ENCODE measurements at places on chromosomes 13 and 19.

GRCh38 chr19:4414144-4414799, 11.8 kb downstream of the CHAF1A start:
- DNase-seq, result no peak

DNA sequence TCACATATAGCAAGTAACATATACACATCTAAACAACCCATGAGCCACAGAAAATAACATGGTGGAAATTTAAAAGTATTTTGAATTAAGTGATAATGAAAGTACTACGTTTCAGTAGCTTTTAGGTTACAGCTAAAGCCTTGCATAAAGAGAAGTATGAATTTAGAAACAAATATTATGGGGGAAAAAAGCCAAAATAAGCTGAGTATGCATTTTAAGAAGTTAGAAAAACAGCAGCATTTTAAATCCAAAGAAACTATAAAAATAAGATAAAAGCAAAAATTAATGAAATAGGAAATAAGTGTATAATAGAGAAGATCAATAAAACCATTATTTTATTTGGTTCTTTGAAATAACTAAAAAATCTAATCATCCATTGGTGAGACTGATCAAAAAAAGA, 89.8 kb upstream of the ARHGEF7 start:
- no peak for DNase-seq

DNA sequence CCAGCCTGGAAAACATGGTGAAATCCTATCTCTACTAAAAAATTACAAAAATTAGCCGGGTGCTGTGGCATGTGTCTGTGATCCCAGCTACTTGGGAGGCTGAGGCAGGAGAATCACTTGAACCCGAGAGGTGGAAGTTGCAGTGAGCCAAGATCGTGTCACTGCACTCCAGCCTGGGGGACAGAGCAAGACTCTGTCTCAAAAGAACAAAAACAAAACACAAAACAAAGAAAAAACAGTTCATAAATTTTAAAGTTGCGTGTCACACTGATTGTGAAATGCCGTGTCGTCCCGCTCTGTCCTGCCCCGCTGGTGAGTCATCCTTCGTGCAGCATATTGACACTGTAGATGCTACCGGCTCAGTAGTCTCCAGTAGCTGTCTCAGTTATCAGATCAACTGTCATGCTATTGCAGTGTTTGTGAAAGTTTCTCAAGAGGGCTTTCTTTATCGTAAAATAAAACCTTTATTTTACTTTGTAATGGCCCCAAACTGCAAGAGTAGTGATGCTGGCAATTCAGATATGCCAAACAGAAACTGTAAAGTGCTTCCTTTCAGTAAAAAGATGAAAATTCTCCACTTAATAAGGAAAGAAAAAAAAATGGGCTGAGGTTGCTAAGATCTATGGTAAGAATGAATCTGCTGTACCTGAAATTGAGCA, 36.4 kb upstream of the IGFL1 start:
- DNase-seq, result no peak

DNA sequence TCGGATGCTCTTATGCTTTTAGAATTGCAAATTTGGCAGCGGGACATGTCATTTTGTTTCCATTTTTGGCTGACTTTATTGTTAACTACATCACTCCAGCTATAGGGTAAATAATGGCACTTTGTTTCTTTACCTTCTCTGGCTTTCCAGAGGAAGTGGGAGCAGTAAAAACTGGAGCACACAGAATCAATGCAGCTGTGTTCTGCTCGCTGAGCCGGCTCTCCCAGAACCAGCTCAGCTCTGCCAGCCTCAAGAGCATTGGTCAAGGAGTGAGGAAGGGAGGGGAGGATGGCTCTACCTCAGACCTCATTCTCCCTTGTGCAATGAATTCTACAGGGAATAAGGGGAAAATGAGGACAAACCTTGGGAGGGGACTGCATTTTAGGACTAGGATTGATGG, 50.5 kb upstream of the SPATA13 start:
- no peak for DNase-seq

DNA sequence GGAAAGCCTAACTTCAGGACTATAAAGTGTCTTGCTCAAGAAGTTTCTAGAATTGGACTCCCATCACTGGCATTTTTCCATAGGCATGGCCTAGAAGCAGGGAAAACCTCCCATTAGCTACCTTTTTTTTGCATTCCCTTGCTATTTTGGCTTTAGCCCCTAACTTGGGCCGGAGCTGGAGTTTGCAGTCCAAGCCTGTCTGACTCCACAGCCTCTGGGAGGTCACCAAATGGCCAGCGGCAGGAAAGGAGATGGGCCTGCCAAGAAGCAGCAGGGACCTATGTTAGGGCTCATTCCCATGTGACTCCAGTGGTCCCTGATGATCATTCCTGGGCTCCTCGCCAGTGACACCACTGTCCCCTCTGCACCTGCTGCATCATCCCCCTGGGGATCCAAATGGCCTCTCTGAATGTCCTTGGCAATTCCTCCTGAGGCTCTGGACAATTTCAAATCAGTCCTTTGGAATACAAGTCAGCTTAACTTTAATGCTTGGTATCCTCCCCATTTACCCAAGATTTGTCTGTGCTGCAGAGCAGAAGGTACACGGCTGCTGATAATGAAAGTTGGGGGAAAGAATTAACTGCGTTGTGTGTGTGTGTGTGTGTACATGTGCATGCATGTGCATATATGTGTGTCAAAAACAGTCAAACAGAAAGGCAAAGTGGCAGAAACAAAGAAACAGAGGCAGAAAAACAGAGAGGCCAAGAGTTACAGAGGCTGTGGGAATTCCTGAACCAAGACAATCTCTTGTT, 69.8 kb upstream of the SERP2 start:
- no peak for DNase-seq

- DNase-seq, result no peak
Observed at GRCh38 chr13:82747291-82747690, 1135.0 kb downstream of the SLITRK1 start.

DNA sequence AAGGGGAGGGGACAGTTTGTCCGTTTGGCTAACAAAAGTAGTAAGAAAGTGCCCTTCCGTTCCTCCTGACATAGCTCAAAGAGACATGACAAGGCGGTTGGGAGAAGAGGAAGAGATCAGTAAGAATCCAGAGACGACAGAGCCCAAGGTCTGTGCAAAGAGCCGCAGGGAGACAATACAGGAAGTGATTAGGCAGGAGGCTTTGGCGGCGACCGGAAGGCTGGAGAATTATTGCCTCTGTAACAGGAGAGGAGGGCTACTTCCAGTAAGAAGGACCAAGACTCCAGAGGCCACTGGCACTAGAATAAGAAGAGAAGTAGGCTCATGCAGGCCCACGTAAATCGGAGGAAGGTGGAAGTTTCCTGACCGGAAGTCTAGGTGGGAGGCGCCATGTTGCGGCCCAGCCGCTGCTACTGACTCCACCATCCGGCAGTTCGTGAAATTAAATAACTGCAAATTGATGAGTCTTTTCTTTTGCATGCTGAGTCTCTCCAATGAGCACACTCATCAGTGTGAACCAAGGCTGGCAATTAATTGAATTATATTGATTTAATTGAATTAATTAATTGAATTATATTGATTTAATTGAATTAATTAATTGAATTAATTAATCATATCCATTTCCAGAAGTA, 9.9 kb downstream of the RFX2 start:
- no peak for DNase-seq

- no peak for DNase-seq
Observed at GRCh38 chr19:15251749-15252397, 19.6 kb upstream of the EPHX3 start.

DNA sequence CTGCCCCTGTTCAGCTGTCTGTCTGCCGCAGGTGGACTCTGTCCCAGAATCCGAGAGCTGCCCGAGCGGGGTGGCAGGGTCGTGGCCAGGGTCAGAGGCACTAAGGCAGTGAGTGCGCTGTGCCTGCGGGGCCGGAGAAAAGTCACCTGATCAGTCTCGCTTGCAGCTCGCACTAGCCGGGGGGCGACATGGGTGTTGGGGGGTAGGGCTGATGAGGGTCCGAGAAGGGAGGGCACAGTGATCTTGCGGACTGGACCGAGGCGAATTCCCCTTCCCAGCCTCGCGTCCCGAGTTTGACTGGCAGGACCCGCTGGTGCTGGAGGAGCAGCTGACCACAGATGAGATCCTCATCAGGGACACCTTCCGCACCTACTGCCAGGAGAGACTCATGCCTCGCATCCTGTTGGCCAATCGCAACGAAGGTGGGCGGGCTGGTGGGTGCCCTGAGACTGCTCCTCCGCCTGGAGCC, 627 bp downstream of the GCDH start:
- DNase-seq, result no peak

GRCh38 chr19:4224470-4224869, 4.9 kb upstream of the EBI3 start:
- no peak for DNase-seq

- no peak for DNase-seq
Observed at GRCh38 chr13:24215126-24215525, 54.6 kb downstream of the SPATA13 start.

DNA sequence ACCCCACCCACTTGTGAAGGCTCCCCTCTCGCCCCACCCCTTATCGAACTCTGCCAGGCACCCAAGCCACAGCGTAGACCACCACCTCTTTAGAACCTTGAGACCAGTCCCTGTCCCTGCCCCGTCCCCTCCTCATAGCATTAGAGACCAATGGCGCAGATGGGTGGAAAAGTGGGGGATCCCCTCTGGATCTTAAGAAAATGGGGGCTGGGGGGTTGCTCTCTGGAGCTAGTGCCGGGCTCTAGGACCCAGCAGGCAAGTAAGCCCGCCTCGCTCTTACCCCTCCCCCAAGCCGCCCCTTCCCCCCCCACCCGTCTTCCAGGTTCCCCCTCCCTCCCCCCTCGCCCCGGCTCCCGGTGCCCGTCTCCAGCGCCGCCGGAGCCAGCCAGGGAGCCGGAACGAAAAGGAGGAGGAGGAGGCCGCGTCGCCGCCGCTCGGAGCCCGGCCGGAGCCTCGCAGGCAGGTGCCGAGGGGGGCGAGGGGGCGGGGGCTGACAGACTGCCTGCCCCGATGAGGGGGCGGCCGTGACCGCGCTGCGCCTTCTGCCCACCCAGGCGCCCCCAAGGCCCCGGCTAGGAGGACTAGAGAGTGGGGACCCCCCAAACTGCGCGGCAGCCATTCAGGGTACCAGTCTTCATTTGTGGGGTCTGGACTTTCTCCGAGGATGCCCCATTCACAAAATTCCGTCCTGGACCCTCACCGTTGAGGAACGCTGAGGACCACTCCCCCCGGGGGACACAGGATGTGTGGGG, at the start of gene SPRED3:
SPRED3 (plus strand) TSS at position 349 of the 752 bp plus-strand sequence. CDS start 1,606 bp downstream, outside the sequence.
- DNase-seq, result no peak

GRCh38 chr13:46202188-46202795, 9.4 kb upstream of the LRRC63 start:
- no peak for DNase-seq

DNA sequence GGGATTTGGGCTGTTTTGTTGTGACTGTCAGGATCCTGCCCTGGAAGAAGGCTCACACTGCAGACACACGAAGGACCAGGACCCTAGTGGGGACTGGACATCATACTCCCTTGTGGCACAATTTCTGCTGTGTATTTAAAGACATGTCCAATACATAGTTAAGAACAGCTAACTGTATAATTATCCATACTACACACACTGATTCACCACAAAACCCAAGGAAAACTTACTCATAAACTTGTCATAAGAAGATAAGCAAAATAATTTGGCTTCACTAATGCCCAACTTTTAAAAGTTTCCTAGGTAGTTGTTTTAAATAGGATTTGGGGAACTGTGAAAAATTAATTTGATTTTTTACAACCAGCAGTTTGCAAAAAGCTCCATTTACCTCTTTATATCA, 46.1 kb downstream of the LATS2 start:
- DNase-seq, result no peak

- no peak for DNase-seq
Observed at GRCh38 chr13:29020314-29020713, 200.2 kb downstream of the MTUS2 start.

DNA sequence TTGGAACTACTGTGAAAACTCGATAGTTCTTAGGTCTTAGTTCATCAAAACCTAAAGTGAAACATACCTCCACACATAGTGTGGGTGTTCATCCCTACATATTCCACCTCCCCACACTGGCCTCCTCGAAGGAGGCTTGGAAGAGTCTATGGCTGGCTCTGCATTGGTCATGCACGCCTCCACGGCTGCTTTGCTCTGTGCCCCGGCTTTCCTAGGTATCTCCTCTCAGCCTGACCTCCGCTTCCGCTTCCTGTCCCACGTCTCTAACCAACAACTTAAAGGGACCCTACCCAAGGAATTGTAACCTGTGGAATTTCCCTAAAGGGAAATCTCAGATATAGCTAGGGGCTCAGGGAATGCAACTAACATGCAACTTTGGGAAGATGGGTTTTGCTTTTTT, 79.7 kb upstream of the MBNL2 start:
- DNase-seq, result no peak

- DNase-seq, result no peak
Observed at GRCh38 chr13:46963904-46964303, 67.1 kb upstream of the HTR2A start.

DNA sequence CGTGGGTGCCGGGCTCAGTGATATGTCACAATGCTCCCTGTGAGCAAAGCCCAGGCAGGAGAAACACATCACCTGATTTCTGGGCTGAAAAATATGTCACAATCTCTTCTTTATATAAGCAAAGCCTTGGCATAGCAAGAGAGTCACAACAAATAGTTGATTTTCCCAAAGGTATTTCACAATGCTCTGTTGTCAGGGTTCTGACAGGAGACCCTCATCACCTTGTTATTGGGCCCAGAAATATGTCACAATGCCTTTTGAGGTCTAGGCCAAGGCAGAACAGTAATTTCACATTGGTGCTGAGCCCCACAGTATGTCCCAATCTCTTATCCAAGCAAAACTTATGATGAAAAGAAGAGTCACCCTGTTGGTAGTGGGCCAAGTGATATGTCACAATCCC, 125.7 kb downstream of the ZNF675 start:
- DNase-seq, result no peak

DNA sequence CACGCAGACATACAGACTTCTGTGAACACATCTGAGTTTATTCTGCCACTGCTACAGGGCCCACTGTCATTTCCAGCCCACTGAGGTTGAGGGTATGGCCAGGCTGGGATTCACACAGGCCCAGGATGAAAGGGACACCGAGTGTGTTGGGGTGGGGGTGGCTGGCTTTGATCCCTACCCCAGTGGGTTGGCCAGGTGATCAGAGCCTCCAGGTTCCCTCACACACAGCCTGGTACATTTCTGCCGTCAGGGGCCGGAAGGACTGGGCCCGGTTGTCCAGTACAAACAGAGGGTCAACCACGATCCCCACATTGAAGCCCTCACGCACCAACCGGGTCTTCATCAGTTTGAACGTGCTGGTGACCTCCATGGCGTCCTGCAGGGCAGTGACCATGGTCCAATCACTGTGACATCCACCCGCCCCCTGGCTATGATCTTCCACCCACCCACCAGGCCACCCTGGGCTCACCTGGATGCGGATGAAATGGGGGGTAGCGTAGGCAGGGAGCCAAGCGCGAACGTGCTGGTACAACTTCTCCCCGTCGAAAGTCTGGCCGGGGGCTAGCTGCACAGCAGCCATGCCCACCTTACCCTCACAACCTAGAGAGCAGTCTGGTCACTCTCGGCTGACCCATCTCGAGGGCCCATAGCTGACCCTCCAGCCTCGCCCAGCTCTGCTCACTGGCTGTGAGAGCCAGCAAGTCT, 13.3 kb downstream of the SLC27A5 start:
- no peak for DNase-seq

Measured in activated CD4-positive, alpha-beta T cell treated with anti-CD3 and anti-CD28 coated beads for 1 hour (primary cell).